ENCODE measurements at places on chromosomes 1 and 21.
A peak's percentile ranks its signal among the peaks of the same experiment; 100 is the strongest.

- DNase-seq, result no peak
Observed at GRCh38 chr1:244854865-244855578, 9.3 kb downstream of the HNRNPU start.

DNA sequence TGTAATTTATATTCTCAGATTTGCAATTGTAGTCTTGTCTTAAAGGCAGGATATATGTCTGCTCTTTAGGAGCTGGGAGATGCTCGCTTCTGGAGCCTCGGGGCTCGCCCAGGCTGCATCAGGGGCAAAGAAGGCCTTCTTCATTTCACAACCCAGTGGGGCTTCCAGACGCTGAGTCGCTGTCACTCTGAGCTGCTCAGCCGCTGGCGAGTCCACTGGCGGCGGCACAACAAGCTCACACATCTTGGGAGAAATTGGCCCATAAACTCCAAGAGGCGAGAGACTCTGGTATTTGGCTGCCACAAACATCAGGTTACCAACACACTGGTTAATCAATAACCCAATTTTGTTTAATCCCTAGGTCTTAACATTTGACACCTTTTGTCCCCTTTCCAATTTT is 216.6 kb downstream of the ATG4C start:
- DNase-seq, result no peak

DNA sequence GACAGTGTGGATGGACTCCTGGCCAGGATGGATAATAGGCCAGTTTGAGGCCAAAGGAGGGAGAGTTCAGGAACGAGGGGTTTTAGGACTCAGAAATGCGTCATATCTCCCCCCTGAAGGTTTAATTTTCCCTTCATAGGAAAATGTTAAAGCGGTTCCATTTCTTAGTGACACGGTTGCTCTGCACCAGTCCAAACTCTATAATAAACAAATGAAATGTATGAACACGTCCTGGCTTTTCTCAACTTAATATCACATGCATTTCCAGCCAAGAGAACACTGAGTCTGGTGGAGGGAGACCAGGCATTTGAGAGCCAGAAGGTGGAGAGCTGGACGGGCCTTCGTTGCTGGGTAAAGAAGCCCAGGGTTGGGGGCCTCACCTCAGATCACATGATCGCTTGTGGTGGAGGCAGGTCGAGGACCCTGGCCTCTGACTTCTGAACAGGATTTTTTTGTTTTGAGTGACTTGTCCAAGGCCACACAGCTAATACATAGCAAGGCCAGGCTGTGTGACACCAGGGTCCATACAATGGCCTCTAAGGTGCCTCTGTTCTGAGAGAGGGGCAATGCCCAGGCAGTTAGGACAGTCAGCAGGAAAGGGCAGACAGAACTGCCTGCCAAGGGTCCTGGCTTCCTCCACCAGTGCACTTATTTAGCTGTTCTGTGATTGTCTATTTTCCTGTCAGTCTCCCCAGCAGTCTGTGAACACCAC is 11.4 kb downstream of the SLC1A7 start:
- no peak for DNase-seq

- peak; percentile 0 for DNase-seq
Observed at GRCh38 chr21:23811805-23812204, 1795.5 kb downstream of the MRPL39 start.

DNA sequence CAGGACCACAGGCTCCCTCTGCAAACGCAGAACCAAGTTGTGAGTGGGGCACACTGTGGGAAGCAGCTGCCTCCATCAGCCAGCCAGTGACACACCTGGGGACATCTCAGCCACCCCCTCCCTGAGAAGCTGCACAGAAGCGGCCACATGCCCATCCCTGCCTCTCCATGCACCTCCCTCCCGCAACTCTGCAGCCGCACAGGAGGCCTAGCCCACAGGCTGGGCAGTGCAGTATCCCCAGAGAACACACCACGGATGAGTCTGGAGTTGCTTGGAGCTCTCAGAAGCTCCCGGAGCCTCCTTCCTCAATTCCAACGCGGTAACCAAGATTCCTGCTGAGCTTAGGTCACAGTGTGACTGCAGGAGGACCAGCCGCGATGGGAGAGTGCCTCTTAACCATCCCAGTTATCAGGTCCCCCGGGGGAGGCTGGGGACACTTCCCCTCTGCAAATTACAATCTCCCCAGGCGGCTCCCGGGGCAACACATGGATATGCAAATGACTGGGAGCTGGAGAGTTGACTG is 1.2 kb upstream of the WNT3A start:
- no peak for DNase-seq

GRCh38 chr1:70966018-70966638 is 81.5 kb downstream of the PTGER3 start:
- DNase-seq, result no peak
